ENCODE measurements at places on chromosomes 12 and 14.

DNA sequence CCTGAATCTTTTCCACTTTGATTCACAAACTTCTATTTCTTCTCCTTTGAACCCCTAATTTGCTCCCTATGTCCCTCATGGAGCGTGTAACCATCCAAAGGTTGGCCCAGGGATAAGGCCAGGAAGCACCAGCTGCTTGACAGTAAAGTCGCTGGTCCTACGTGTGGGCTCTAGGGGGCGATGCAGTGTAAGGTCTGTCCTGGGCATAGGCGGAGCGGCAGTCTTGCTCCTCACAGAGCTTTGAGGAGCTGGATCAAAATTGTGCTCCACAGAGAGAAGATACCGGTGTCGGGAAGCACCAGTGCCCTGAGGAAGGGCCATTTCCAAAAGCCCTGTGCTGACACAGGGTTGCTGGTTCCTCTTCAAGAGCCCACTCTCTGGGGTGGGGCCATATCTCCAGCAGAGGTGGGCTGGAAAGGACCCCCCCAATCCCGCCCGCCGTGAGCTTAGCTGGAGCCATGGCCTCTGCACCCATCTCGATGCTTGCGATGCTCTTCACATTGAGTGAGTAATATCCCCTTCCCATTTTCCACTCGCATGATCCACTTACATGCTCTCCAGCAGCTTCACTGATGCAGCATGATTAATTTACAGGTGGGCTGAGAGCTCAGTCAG is 49.9 kb upstream of the OR4E1 start:
- no peak for DNase-seq

GRCh38 chr12:54032627-54033100 is at the start of gene HOXC5:
Gene HOXC5, plus strand, starts transcription at chr12:54033050. Its CDS starts 73 bp downstream, at chr12:54033123.
- peak; percentile 64 for DNase-seq

DNA sequence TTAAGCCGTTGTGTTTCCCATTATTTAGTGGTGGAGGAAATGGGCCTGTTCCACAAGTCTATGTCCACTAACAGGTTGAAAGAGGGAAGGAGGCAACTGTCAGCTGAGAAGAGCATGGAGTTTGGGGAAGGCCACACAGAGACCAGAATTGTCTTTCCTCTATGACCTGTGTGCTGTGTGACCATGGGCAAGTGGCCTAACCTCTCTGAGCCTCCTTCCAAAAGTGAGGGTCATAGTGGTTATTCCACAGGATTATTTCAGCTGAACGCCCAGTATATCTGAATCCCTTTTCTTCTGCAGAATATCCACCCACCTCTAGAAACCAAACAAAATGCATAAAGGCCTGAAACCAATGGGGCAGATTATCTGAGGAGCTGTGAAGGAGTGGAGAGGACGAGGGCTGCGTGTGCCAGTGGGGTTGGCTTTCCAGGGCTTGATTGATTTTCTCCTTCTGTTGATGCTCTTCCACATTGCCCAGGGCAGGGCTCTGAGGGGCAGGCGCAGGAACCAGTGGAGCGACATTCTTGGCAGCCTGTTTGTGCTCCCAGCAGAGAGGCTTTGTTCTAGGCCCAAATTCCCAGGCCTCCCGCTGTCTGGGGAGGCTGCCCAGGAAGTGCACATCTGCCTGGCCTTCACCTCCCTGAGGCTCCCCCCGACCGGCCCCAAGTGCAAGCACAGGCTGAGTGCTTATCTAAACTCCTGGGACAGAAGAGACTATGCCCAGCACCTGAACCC is 452.7 kb downstream of the BCL11B start:
- no peak for DNase-seq

GRCh38 chr14:53147208-53147607 is 5.9 kb downstream of the DDHD1 start:
- no peak for DNase-seq

DNA sequence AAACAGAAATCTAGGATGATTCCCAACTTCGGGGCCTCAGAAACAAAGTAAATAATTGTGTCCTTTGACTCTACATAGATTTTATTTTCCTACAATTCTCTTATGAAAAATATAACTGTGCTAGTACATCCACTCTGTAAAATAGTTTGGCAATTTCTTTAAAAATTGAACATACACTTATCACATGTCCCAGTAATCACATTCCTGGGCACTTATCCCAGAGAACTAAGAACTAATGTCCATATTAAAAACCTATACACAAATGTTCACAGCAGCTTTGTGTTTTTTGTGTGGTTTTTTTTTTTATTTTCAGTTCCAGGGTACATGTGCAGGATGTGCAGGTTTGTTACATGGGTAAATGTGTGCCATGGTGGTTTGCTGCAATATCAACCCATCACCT is 99.0 kb downstream of the KCNH5 start:
- no peak for DNase-seq

- no peak for DNase-seq
Observed at GRCh38 chr14:55329999-55330710, 58.9 kb downstream of the FBXO34 start.

DNA sequence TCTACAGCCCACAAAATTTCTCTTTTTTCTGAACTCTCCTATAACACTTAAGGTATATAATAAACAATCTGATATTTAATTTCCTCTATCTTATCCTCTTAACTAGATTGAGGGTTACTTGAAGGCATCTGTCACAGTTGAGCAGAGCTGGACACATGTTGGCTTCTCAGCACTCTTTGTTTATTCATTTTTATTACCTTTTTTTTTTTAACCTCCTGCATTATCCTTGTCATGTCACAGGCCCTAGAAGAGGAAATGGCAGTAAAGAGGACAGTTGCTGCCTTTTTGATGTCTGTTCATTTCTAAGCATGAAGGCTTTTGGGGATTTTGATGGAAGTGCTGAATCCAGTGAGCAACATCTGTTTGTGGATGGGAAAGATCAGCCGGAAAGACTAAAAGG is 32.5 kb upstream of the EVL start:
- no peak for DNase-seq

DNA sequence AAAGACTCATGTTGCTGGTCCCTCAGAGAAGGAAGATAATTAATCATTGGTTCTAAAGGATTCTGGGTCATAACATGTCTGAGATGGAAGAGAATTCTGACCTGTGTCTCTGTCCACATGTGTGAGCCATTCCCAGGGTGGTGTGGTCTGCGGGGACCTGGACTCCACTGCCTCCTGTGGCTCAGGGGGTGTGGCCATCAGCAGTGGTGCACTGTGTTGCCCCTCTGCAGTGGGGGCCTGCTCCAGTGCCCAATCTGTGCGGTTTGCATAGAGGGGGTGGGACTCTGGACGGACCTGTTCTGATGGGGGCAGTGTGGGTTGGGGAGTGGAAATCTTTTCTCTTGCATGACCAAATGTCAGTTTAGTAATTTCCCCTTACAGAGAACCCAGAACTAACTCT is 13.5 kb downstream of the KRT85 start:
- no peak for DNase-seq

- no peak for DNase-seq
Observed at GRCh38 chr12:84964048-84964447, 51.4 kb upstream of the SLC6A15 start.

GRCh38 chr12:24044941-24045703 is 95.7 kb upstream of the SOX5 start:
- no peak for DNase-seq

GRCh38 chr12:13000616-13000924 is 505 bp upstream of the HEBP1 start:
- DNase-seq, result peak; percentile 42

GRCh38 chr12:107684990-107685359 is 624 bp upstream of the PWP1 start:
- DNase-seq, result no peak

DNA sequence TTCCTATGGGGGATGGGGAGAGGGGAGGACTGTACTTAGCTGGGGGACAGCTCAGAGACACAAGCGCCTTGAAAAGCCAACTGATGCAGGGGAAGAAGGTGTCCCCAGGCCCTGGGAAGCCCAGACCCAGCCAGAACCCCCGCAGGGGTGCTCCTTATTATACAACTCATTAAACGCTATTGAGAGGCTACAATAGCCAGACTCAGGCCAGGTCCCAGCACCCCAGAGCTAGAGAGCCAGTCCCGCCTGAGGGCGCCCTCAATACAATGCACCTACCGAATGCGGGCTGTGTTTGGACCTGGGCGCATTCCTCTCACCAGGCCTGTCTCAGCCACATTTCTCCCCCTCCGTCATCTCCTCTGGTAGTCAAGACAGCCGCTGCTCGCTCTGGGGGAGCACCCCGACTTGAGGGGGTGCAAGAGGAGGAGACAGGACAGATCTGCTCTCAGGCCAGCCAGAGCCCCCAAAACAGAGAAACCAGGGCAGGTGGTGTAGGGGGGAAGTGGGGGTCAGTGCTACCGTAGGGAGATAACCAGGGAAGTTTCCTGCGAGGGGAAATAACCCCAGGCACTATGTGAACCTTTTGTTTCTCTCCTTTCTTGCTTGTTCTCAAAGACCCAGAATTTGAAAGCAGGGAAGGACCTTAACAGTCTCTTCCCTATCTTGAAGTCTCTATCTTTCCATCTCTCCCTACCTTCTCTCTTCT is 6.1 kb upstream of the ASIC1 start:
- DNase-seq, result no peak

DNA sequence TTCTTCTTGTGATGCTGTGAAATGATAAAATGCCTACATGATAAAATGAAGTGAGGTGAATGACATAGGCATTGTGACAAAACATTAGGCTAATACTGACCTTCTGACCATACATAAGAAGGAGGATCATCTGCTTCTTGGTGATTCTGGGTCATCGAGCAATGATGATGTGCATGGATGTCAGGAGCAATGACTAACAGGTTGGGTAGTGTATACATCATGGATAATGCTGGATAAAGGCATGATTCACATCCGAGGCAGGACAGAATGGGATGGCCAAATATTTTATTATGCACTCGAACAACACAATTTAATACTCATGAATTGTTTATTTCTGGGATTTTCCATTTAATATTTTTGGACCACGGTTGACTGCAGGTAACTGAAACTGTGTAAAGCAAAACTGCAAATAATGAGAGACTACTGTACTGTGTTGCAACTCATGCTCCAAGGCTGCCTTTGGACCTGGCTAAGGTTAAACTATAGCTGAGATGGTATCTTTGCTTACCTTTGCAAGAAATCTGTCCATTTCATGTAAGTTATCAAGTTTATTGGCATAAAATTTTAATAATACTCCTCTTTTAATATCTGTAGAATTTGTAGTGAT is 7.6 kb upstream of the SLC25A21 start:
- no peak for DNase-seq

- no peak for DNase-seq
Observed at GRCh38 chr12:13788626-13789025, 192.8 kb downstream of the GRIN2B start.

DNA sequence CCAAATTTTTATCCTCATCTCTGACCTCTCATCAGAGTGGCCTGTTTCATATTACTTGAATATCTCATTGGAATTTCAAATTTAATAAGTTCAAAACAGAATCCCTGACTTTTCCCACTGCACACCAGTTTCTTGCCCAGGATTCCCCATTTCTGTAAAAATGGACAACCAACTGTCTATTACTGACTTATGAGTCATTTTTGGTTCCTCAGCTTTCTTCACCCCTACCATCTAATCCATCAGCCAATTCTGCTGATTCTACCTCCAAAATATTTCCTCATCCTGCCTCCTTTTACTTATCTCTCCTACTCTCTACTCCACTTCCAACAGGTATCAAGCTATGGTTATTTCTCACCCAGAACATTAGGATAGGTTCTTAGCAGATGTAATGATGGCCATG is 44.2 kb downstream of the TMX1 start:
- DNase-seq, result no peak

DNA sequence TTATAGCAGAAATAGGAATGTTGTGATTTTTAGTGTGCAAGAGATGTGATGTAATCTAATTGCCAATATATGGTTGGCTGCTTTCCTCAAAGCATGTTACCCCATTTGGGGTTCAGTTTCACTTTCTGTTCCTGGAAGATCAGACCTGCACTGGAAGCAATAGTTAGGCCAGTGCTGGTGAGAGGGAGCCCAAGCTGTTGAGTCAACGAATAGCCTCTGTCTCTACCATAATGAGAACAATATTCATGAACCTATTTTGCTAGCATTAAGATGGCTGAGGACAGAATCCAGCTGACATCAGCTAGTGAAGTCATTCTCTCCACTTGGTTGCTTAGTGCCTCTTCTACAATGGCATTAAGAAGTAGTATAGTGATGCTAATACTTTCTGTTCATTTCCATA is 379.9 kb upstream of the DCN start:
- DNase-seq, result no peak

- no peak for DNase-seq
Observed at GRCh38 chr12:129186952-129187351, 333.7 kb downstream of the GLT1D1 start.

DNA sequence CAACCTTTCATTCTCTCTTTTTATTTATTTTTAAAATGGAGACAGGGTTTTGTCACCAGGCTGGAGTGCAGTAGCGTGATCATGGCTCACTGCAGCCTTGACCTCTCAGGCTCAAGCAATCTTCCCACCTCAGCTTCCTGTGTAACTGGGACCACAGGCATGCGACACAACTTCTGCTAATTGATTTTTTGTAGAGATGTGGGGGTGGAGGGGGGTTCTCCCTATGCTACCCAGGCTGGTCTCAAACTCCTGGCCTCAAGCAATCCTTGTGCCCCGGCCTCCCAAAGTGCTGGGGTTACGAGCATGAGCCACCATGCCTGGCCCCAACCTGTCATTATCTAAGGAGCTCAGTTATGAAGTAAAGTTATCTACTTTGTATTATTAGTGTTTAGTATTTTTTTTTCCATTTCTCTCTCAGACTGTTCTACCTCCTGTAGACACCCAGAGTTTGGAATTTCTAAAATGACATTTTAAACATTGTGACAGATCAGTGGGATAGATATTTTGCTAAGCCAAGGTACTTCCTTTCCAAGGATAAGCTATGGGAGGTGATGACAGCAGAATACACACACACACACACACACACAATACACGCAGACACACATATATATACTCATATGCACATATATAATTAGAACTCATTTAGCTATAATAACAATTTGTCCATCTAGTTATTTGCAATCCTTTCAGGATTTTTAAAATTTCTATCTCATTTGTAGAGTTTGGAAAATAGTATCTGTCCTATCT is 2.1 kb upstream of the USP44 start:
- DNase-seq, result no peak

GRCh38 chr14:53861781-53862180 is 94.8 kb downstream of the BMP4 start:
- no peak for DNase-seq

DNA sequence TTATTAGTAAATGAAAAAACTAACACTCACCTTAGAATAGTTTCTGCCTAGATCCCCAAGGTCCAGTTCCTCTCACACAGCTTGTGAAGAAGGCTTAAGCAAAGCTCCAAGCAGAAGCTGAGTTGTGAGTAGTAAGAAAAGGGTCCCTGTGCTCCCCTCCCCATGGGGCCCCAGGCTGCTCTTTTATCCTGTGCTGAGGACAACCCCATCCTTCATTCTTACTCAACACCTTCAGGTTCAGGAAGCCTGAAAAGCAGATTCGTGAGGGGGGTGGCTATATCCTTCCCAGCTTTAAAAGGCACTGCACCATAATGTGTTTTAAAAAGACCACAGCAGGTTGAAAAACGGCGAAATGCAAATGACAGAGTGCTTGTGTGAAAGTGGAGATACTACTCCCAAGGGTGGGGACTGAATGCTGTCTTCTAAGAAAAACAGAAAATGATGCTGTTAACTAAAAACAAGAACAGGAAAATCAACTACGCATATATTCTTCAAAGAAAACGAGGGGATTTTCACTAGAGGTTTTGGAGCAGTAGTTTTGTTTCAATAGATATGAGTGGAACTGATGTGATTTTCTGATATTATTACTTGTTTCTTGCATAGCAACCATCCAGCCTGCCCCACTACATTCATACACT is 182.7 kb downstream of the KTN1 start:
- DNase-seq, result no peak

All from HS-27A (cell line).